ENCODE measurements at places on chromosomes 5 and 9. TPM values are rescaled to one million over a fixed set of nuclear protein-coding genes. Genes with fewer than 3 reads are reported as not detected.

DNA sequence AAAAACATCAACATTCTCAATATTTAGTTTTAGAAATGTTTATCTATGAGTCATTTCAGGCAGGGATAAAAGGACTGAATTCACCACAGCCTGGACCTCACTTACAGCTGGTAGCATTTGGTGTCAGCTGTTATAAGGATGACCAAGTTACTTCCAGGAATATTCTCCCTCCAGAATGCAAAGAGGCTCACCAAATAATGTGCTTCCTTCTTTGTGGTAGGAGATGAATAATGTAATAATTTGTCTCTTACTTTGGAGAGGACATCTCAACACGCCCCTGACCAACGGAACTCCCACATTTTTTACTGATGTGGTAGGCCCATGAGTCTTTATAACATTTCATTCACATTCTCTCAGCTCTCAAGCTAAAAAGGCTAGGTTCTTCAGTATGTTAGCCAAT is 825.9 kb upstream of the GRAMD2B start:
- DNase-seq: no peak

DNA sequence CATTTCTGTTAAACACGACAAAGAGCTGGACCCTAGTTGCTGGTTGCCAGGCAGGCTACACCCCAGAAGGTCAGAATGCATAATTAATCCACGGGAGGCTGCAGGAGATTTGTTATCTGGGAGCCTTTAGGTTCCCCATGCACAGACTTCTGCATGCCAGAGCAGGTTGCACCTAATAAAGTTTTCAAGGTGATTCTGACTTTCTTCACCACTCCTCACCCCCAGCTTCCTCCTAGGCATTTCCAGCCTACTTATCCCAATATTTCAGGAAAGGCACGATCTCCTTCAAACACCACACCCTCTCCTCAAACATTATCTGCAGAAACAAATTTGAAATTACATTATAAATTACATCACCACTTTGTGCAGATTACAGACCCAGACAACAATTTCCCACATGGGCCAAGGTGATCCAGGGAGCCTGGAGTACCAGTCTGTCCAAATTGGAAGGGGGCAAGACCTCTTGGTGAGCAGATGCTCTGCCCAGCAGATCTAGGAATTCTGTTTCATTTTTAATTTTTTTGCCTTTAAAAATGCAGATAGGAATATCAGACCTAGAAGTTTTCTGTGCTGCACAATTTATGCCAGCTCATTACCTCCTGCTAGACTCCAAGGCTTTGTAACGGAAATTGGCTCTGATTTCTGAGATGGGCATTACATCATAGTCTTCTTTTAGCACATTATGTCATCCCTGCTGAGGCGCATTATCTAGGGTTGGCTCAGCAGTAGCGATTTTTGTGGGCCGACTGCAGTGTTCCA is 363.4 kb upstream of the SLC30A5 start:
- DNase-seq: peak; percentile 62

DNA sequence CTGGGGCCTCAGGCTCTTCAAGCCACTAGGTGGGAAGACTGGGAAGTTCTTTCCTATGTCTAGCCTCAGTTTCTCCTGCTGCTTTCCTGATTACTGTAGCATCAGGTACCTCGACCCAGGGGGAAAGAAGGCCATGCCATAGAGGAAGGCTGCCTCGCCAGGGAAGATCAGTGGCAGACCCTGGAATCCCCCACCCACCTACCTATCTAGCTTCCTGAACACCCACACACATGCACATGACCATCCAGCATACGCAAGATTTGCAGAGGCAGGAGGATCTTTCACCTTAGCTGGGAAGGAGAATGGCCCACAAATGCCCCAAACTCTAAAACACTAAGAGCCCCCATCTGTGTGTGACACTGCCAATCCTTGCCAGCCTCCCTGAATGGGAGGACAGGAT is 8.0 kb downstream of the NR5A1 start:
- no peak for DNase-seq

DNA sequence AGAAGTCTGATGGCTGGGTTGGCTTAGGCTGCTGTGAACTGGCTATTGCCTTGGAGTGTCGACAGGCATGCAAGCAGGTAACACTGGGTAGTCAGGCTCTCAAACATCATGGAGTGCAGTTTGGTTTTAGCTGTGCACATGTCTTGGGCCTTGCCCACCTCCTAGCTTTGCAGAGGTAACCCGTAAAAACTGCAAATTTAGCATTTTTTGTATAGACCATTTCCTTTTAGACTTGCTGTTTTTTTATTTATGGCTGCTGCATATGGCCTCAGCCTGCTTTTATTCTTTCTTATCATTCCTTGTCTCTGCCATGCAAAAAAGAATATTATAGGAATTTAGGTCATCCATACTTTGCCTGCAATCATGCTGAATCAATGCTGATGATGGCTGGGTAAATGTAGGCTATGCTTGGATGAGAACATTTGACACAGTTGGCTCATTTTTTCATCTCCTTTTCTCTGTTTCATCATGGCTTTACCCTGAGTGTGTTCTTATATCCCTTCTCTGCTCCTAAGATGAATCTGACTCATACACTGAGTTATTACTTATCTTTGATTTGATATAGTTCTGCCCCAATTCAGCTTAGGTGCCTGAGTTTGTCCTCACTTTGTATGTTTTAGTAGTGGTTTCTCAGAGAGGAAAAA is 27.2 kb downstream of the RECK start:
- DNase-seq: no peak

GRCh38 chr9:80883426-80883825 is 805.9 kb downstream of the TLE1 start:
- no peak for DNase-seq

DNA sequence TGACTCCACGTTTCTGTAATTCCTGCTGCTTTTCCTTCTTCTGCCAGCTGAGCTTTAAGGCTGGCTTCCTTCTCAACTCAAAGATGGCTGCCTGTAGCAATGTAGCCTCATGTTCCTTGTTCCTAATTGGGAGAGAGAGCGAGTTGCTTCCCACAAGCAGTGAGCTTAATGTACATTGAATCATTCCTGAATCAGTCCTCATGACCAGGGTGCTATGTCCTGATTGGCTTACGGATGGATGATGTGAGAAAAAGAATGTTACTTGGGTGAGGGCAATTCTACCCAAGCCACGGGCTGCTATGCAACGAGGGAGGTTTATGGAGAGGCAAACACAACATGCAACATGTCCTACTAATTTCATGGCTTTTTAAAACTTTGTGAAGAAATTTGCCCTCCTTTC is 356.2 kb downstream of the RASEF start:
- no peak for DNase-seq

GRCh38 chr5:141343953-141344463 is 379 bp downstream of the PCDHGA3 start:
- no peak for DNase-seq

DNA sequence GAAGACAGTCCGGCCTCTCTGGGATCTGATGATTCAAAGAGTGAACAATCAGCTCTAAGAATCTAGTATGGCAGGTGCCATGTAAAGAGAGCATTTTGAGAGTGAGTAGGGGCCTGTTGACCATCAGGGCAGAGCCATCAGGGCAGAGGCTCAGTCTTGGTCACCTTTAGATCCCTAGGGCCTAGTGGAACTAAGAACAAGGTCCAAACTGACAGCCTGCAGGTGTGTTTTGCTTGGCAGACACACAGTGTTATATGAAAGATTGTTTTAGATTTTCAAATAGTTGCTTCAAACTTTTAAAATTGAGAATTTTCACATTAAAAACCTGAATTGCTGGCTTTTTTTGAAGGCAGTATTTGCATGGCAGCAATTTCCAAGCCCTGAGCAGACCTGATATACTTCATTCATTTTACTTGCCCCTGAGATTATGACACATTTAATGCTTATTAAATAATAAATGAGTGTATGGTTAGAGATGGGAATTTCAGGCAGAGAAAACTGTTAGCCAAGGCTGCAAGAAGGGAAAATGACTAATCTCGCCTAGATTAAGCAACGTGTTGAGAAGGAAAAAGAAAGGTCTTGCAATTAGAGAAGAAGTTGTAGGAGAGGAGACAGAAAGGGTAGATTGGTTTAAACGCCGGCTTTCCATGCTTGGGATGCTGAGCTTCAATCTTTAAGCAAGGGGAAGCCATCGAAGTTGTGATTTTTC is 279.6 kb downstream of the ARRDC3 start:
- DNase-seq: no peak

DNA sequence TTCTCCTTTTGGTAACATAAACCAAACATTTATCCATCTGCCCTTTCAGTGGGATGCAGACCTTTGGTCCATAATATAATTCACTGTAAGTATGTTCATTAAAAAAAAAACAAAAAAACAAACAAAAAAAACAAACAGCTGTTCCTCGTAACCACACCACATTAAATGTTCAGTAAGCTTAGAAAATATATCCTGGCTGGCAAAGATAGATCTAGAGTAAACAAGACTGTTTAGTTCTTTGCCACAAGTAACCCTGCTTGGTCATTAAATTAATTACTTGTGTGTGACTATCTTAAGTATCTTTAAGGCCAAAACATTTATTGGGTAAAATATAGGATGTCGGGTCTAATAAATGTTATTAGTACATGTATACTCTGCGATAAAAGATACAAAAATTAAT is 1717.1 kb downstream of the EFNA5 start:
- DNase-seq: no peak

RCL1 gene
- polyA plus RNA-seq: 30.1 TPM

ANGPTL2 gene
- polyA plus RNA-seq: 28.6 TPM

LHX2 gene
- 0.19 TPM for polyA plus RNA-seq

GLRA1 gene
- not detected for polyA plus RNA-seq

SLC46A2 gene
- not detected for polyA plus RNA-seq

CDH6 gene
- polyA plus RNA-seq: 15.0 TPM
